ENCODE measurements at places on chromosomes 6 and 20. TPM values are rescaled to one million over a fixed set of nuclear protein-coding genes. Genes with fewer than 3 reads are reported as not detected.

DNA sequence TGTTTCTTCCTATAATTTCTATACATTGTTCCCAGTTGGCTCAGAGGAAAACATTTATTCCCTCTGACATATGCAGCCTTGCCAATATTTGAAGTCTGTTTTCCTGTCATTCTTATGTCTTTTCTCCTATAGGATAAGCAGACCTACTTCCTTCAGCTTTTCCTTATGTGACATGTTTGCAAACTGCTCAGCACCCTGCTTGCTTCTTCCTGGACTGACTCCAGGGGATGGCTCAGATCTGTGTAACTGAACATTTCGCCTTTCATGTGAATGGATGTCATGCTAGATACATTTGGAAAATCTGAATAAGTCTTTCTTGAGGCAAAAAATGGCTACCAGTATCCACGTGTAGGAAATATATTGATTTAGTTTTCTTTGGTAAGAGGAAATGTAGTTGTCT, 113.2 kb downstream of the CARMIL1 start:
- no peak for DNase-seq

GRCh38 chr20:14957402-14957801, 620.0 kb upstream of the FLRT3 start:
- no peak for DNase-seq

The TFAP2D gene
- total RNA-seq: not detected

- DNase-seq: no peak
Measured at GRCh38 chr6:163487606-163488005, 73.1 kb downstream of the QKI start.

GRCh38 chr20:44598423-44599305, 16.3 kb downstream of the PKIG start:
- DNase-seq: no peak

DNA sequence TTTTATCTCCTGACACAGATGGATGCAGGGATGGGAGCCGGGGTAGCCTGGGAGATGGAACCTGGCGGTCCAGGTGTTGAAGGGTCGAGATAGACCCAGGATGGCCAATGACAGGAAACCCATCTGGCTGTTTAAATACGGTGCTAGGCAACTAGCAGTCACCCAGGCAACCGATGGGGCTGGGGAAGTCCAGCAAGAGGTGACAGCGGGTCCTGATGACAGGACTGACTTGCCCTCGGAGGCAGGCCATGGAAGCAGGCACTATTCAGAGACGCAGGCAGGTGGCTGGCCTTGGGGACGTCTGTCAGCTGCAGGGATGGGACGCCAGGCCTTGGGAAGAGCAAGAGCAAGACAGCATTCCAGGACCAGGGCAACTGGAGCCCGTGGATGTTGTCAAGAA, 135.4 kb upstream of the RALGAPA2 start:
- DNase-seq: no peak

GRCh38 chr6:168152306-168152963, 73.4 kb upstream of the FRMD1 start:
- DNase-seq: no peak

DNA sequence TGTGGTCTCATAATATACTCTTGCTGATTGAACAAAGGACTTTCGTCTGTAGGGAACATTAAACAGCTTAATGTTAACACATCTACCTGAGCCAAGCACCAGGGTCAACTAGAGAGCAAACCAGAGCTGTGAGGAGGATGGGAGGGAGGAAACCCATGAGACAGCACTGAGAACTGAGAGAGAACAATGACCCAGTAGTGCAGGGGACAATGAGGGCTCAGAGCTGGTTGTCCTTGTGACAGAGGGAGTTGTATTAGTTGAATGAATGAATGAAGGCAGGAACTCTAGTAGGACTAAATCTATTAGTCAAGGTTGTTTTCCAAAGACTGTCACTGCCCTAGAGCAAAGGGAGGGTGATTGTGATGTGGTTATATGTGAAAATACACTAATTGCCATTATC, 28.2 kb upstream of the GSTA4 start:
- no peak for DNase-seq

DNA sequence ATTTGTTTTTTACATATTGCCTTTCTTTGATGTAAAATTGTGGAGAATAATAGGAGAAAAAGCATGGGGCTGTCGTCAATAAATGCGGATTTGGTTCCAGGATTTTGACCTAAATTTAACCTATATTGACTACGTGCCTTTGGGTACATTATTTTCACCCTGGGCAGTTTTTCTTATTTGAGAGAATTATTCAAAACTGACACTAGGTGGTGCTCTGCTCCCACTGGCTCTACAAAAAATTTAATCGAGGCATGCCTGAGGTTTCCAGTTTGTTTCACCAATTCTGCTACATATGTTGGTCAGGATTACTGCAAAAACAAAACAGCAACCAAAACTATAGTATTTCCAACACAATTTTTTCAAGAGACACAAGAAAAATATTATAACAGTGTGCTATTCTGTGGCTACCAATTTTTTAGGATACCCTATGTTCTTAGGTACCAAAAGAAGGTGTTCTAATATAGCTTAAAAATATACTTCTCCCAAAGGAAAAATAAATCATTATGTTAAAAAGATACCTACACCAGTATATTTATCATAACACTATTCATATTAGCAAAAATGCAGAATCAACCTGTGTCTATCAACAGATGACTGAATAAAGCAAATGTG, 48.6 kb upstream of the FABP7 start:
- DNase-seq: no peak

DNA sequence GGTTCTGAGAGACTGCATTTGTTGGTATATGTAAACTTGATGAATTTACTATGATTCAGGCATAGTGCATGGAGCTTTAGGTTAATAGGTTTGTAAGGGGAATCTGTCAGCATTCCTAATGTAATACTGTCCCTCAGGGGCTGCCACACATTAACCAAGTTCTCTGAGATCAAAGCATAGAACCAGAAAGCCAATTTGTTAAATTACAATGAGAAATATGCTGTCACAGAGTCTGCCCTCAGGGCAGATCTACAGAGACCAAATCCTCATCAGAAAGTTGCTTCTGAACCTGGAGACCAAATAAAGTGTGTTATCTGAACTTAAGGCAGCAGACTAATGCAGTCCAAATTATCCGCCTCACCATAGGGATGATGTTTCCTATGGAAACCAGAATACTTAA, 250.8 kb upstream of the HTR1E start:
- DNase-seq: no peak

DNA sequence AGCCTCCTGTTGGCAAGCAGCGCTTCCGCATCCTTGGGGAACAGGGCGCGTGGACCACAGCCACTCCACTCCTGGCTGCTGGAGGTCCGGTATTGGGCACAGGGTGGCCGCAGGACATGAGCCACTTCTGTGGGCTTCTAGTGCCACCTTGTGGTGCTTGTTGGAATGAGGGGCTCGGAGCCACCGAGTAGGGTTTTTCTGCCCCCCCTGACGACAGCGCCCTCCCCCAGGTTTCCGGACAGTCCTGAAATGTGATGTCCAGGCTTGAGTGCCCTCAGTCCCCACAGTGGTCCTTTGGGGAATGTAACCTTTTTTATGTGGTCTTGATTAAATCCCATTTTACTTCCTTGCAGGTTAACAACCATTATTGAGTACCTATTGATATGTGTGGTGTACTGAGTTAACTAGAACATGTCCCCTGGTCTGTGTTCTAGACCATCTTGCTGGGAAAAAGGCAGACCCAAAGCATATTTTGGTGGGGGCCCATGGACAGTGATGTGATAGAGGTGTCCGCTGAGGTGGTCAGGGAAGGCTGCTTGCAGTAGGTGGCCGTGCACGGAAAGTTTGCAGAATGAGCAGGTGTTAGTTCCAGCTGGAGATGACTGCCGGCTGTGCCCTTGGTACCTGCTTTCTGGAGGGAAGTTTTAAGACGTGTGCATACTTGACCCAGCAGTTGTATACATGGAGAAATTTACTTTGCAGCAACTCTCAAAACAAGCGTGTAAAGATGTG, 70.0 kb downstream of the PTPN1 start:
- no peak for DNase-seq

DNA sequence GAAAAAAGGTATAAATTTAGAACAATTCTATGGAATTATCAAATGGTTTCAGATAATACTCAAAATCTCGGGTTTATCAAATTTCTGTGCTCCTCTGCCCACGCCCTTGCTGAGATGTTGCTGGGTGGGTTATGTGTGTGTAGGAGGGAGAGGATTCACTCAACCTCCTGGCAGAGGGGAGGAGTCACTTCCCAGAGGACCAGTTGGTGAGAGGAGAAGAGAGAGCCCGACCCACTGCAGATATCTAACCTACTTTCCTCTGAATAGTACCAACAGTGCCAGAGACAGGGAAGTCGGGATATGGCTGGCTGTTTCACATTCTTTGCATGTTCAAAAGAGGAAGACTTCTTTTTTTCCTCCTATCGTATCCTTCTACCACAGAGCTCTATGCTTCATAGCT, 187.1 kb upstream of the MAN1A1 start:
- no peak for DNase-seq

DNA sequence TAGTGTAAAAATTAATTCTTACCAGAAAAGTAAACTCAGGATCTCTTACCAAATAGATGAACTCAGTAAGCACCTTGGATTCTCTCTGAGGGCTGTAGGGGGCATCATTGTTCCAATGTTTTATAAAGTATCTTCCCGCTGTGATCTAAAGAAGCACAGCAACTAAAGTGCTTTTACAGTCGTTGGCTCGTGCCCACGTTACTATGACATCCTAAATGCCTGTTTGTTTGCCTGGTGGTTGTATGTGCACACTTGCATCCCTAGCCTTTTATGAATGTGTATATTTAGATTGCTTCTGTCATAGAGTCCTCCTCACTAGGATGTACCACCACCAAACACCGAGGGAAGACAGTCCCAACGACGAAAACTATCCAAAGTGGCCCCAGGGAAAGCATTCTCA, 34.5 kb downstream of the SLX4IP start:
- no peak for DNase-seq

DNA sequence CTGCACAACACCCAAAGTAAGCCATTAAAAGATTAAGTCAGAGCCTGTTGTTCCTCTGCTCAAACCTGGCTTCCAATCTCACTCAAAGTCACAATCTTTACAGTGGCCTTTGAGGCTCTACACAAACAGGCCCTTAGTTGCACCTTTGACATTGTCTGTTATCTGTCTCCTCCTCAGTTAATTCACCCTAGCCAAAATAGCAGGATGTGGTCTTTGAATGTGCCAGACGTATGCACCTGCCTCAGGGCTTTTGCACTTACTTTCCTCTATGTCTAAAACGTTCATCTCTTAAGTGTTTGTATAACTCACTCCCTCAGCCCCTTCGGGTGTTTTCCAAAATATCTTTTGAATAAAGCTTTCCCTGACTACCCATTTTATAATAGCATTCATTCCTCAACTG, 107.7 kb downstream of the EYA4 start:
- no peak for DNase-seq

The SLCO4A1 gene
- 17.1 TPM for total RNA-seq

The EMILIN3 gene
- total RNA-seq: 0.76 TPM

DNA sequence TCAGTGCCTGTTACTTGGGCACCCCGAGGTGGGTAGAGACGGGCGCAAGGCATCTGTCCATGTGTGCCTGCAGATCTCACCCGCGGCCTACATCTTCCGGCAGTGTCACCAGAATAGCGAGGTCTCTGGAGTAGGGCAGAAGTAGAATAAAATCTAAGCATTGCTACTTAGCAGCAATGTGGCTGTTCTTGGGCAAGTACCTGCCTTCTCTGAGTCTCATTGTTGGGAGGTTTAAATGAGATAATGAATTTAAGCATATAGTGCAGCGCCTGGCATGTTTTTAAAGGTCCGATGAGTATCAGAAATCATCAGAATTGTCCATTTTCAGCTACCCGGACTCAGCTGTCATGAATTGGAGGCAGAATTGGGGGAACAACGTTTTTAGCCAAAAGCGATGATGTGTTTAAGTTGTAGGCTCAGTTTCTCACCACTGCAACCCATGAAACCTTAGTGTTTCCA, 800 bp downstream of the ABCC10 start:
- DNase-seq: no peak

The BTN1A1 gene
- not detected for total RNA-seq

DNA sequence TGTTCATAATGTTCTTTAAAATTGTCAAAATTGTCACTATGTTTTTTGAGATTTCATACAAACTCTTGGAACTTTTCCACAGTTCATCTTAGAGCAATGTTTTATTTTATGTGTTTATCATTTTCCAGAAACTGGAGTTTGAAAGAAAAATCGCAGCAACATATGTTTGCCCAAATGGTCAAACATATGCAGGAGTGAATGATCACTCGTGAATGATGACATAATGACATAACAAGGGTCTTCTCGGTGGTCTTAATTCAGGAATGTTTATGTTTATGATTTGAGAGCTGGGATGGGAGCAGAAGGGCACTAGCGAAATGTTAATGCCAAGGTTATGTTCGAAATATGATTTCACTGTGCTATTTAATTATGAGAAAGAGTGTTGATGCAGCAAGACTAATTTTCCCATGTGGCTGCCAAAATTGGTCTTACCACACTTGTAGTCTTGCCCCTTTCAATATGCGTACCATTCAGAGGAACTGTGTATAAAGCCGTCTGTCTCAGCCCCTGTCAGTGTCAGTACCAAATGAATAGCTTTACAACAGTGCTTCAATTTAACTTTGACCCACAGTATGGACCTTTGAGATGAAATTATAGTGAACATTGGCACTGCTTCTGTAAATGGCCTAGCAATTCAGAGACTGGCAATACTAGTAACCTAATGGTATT, 152.3 kb downstream of the CARMIL1 start:
- no peak for DNase-seq

The CDH26 gene
- 5.0 TPM for total RNA-seq

The LINC00237 gene
- not detected for total RNA-seq

The FGD2 gene
- 6.3 TPM for total RNA-seq

- no peak for DNase-seq
Measured at GRCh38 chr6:54284161-54284860, 23.9 kb upstream of the TINAG start.

The THBS2 gene
- 4.3 TPM for total RNA-seq

DNA sequence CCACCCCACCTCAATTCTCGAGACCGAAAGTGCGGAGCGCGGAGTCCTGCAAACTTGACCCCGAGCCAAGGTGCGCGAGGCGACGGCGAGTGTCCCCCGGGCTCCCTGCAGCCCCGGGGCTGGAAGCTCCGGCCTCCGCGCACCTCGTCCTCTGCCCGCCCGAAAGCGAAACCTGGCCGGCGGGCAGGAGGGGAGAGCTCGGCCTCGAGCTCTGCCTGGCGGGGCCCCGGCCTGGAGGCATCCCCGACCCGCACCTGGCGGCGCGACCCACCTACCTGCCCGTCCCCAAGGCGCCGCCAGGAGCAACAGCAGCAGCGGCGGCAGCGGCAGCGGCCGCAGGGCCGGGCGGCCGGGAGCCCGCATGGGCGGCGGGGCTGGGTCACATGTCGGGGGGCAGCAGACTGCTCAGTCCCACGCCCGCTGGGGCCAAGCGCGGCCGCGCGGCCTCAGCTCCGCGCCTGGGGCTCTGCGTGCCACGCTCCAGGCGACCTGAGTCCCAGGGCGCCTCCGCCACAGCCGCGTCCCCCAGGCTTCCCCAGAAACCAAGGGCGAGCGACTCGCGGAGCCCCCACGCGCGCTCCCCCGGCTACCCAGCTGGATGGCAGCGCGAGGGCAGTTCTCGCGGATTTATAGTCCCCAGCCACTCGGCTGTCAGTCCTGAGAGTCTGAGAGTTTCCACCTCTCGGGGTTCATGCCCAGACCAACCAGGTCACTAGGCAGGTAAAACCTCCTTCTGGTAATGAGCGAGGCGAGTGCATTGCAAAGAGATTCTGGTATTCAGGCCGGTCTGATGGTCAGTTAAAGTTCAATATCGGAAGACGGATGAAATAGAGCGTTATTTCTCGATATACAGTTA, at the start of gene IL20RA:
Gene IL20RA, minus strand, starts transcription at position 600 of the 856 bp plus-strand sequence. Its CDS starts 237 bp downstream, at position 363.
- no peak for DNase-seq

The SESN1 gene
- total RNA-seq: 10.4 TPM
